ENCODE measurements at places on chromosomes 11 and 22.

DNA sequence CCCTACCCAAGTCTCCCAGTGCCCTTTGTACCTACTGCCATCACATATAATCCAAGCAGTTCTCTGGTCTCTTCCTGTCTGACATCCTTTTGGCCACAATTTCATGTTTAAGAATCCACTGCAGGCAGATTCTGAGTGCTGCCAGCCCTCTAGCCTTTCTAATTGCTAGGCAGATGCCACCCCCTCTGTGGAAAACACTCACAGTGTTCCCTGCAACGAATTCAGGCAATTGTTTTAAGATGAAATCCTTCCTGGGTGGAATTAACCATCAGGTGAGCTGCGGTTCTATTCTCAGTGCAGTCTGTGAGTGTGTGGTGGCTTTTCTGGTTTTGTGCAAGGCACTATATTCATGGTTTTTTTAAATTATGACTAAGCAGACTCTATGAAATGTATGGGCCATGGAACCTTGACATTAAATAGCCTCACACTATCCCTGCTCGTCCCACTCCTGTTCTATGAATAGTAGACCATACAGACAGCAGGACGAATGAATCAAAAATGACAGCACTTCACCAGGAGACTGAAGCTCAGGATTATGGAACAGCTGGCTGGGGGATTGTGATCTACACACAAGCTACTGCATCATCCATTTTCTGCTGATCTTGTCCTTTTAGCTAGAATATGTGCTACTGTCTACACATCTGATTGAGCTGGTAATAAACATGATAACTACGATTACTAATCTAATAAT is 29.8 kb upstream of the BMAL1 start:
- peak; percentile 23 for DNase-seq

DNA sequence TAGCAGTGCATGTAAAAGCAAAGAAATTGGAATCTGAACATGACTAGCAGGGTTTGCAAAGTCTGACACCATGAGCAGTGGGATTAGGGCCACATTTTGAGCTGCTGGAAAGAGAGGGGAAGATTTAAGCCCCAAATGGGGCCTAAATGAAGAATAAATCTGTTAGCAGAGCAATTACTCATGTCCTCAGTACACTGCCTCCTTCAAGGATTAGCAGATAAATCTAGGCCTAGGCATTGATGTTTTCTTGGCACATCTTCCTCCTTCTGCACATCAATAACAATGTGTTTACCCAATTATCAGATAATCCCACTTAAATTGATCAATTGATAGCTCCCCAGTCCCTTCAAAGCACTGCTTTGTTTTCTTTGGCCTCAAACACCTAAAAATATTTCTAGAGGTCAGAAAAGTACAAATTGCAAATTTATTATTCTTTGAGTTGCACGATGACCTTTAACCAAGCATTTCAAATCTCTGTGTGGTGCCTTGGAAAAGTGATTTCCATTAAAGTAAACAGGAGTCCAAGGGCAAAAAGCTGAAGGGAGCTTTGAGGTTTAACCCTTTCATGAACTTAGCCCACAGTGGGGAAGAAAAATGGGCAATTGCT is 514.7 kb upstream of the CHORDC1 start:
- DNase-seq = no peak

- no peak for DNase-seq
These were observed 4.8 kb upstream of the VPS11 start for GRCh38 chr11:119062779-119063178.

DNA sequence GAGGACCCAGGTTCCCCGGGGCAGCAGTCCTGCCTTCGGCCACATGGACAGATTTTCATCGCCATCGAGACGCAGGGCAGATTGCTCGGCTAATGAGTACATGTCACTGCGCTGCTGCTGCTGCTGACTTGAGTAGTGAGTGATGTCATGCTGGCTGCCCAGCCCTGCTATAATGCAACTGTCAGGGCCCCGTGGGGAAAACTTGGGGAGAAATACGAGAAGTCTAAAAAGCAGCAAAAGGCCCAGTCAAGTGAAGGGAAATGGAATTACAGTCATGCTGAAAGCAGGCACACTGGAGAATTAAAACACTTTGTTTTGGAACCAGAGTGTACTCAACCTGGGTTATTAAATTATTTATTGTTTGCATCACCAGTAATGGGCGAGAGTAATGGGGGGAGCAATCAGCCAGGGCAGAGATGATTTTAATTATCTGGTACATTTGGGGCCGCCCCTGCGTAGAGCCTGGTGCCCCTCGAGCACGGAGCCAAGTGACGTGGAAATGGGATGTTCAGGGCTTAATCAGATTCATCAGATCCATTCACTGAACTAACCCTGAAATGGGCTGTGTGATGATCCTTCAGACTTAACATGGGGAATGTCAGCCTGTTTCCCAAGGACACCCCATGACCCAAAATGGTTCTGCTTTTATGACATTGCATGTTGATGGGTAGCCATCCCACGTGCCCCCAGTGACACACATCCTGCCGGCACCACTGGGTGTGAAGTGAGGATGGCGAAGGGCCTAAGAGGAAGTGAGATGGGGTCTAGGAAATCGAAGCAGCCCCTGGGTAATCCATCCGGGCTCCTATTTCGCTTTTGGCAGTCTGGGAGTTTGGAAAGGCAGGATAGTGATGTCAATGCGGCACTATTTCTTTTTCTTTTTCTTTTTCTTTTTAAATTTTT is 241.6 kb upstream of the CADM1 start:
- no peak for DNase-seq

DNA sequence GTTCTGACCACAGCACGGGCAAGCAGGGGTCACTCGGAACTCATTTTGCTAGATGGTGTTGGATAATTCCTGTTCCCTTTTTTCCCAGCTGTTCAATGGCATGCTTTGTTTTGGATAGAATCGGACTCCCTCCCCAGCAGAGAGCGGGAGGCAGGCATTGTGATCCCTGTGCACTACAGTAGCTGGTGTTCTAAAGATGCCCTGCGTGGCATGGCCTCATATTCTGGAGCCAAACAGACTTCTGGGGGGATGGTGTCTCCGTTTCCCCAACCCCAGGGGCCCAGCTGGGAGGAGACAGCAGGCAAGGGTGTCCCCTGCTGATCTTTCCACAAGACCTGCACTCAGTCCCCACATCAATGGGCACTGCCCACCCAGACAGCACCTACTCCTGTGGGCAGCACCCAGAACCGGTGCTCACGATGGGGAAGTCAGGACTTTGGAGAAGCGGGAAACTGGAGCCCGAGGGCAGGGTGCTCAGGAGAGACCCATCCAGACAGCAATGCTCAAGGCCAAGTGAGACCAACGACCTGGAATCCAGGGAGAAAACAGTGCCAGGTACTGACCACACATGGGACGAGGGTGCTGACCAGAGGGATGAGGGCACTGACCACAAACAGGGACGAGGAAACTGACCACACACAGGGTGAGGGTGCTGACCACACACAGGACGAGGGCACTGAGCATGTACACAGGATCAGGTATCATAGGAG is 934.9 kb downstream of the BRD1 start:
- no peak for DNase-seq

DNA sequence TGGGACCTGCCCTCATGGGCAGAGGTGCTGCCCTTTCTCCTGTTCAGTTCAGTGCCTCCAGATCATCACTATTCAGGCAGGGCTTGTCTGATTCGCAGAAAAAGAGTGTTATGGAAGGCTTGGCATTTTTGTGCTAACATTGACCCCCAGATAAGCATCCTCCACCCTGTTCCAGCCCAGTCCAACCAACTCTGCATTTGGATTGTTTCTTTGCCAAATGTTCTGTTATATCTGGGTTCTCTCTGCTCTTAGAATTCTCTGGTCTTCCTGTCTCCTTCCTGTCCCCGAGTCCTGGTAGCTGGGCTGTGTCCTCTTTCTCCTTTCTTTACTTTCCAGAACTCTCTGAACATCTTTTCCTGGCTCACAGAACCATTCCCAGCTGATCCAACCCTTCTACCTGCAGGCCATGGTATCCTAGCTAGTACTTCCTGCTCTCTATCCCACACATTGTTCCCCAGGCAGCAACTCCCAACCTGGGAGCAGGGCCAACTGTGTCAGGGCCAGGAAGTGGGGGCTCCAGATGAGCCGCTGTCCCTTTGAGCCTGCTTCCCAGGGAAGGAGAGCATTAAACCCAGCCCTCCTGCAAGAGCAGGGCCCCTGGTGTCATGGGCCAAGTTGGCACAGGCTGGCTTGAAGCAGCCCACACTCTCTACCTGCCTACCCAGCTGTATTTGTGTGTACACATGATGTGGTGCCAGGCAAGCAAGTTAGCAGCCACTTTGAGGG is 280.7 kb upstream of the CADM1 start:
- DNase-seq = no peak

GRCh38 chr22:18108187-18108586 is 2.4 kb upstream of the TUBA8 start:
- DNase-seq = no peak

- no peak for DNase-seq
These were observed 61.0 kb downstream of the TEAD1 start for GRCh38 chr11:12735262-12735661.

DNA sequence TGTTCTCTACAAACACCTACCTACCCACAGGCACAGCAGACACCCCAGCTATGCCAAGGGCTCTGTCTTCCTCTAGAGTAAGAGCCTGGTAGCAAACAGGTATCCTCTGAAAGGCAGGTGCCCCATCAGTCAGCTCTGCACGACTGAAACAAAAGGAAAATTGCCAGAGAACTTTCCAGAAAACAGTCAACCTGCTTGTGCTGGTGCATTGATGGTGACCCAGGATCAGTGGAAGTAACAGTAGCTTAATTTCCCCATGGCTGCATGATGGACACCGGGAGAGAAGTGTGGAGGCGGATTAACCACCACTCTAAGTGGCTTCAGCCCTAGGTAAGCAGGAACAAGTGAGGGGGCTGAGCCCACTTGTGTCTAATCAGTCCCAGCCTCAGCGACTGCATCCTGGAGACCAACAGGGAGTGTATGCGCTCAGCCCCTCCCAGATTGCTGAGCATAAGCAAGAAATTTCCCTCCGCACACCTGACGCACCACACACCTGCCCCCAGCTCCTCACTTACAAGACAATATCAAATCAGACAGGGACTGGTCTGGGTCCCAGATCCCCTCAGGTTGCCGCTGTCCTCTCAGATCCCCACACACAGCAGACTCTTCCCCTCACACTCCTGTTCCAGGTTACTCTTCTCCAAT is 70.7 kb upstream of the IGLL5 start:
- no peak for DNase-seq

DNA sequence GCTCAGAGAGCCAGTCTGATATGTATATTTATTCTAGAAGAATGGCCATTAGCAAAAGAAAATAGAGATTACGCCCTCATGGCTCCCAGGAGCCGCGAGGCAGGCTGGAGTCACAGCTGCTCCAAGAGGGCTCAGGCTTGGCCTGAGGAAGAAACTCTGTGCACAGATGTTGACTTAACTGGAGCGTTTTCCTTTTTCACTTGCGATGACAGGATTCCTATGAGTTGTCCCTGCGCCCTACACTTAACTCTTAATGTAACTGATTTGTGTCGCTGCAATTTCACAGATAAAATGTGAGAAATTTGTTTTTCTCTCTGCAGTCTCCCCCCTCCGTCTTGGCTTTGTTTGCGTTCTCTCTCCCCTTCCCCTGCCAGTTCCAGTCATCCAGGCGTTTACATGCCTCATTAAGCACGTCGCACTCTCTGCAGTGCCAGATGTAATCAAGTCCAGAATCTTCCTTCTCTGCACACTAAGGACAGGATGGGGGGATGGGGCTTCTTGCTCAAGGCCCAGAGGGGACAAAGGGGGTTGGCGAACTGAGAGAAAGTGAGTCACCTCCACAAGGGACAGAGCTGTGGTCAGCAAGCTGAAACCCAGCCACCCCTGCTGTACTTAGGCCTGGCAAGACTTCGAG is 1060.1 kb downstream of the NTM start:
- DNase-seq = no peak

DNA sequence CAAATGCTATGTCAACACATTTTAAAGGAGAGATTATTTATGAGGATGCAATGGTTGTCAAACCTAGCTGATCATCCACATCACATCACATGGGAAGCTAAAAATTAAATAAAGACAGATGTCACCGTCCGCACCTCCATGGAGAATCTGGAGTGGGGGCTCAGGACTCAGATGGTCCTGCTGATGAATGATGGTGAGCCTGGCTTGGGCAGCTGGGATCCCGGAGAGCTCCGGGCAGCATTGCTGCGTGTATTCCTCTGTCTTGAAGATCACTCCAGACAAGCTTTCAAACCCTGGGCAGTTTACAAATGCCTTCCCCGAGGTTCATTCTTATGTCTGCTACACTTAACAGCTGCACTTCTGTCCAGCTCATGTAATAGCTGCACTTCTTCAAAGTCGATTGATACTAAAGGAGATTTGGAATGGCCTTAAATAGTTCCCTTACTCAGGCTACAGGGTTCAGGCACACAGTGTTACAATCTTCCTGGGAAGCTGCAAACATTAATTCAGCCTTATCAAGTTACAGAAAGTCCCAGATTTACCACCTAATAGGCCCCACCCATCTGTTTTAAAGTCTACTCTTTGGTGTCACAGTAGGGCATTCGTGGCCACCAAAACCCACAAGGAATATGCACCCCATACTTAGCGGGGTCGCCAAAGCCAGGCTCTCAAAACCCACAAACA is 34.7 kb upstream of the CSNK2A3 start:
- DNase-seq = no peak

DNA sequence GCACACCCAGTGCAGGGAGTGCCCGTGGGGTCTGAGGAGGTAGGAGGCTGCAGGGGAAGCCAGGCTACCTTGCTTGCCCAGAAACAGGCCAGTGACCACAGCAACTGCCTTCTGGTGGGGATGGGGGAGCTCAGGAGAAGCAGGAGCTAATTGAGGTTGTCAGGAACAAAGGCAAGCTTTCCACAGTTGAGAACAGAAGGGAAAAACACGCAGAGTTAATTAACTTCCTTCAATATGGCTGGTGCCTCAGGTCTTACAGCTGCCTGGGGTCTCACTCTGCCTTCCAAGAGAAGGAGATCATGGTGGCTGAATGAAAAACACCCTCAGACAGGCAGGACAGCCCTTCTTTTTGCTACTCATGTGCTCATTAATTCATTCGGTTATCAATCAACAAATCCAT is 127.9 kb upstream of the SYT13 start:
- no peak for DNase-seq

DNA sequence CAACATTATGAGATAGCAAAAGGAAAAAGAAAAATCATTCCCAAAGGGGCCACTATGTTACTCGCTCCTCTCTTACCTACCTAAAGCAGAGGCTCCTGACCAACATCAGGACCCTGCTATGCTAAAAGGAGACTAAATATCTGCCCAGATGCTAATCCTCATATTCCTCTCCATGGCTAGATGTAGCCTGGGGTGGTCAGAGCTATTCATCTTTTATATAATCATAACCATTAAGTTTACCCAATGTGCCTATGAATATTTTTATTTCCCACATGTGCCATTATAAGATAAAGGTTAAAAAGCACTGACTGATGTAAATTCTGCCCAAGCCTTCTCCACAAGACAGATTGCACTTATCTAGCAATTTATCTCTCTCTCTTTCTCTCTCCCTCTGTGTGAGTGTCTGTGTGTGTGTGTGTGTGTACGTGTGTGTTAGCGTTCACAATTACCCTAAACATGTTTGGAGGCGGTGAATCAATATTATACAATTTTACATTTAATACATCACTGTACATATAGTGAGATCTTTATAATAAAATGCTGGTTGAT is 41.2 kb upstream of the ANO5 start:
- DNase-seq = no peak
